Activated naive CD4-positive, alpha-beta T cell treated with anti-CD3 and anti-CD28 coated beads for 36 hours (primary cell): ENCODE measurements at places on chromosomes 5 and 9.

GRCh38 chr5:38932854-38933408 lies 87.1 kb downstream of the OSMR start:
- DNase-seq: no peak
- H3K4me3 ChIP-seq: no peak overlapping the region
- no peaks in the 10 kb centered on the region for H3K4me1 ChIP-seq
- no peak overlapping the region for H3K27ac ChIP-seq

GRCh38 chr5:59218424-59219045 lies 635.7 kb downstream of the RAB3C start:
- no peak overlapping the region for H3K27ac ChIP-seq
- no peaks in the 10 kb centered on the region for H3K36me3 ChIP-seq
- no peaks in the 10 kb centered on the region for H3K4me1 ChIP-seq
- H3K4me3 ChIP-seq: no peak overlapping the region
- H3K27me3 ChIP-seq: peaks cover 5% of the 10 kb centered on the region
- no peak for DNase-seq

DNA sequence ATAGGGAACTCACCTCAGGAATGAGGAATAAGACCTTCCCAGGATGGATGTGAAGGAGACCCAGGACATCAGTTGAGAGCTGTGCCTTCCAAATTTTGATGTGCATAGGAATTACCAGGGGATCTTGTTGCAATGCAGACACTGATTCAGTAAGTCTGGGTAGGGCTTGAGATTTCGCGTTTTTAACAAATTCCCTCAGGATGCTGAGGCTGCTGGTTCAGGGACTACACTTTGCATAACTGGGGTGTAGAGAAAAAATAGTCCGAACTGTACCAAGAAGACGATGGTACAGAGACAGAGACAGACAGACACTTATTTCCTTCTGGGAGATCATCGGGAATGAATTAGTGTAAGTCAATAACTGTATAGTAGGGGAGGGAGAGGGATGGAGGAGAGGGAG lies 82.3 kb upstream of the FREM1 start:
- no peaks in the 10 kb centered on the region for H3K36me3 ChIP-seq
- H3K4me3 ChIP-seq: peak overlapping the region; percentile 76
- H3K4me1 ChIP-seq: peaks cover 36% of the 10 kb centered on the region
- no peak for DNase-seq
- H3K27me3 ChIP-seq: no peaks in the 10 kb centered on the region
- H3K27ac ChIP-seq: no peak overlapping the region

DNA sequence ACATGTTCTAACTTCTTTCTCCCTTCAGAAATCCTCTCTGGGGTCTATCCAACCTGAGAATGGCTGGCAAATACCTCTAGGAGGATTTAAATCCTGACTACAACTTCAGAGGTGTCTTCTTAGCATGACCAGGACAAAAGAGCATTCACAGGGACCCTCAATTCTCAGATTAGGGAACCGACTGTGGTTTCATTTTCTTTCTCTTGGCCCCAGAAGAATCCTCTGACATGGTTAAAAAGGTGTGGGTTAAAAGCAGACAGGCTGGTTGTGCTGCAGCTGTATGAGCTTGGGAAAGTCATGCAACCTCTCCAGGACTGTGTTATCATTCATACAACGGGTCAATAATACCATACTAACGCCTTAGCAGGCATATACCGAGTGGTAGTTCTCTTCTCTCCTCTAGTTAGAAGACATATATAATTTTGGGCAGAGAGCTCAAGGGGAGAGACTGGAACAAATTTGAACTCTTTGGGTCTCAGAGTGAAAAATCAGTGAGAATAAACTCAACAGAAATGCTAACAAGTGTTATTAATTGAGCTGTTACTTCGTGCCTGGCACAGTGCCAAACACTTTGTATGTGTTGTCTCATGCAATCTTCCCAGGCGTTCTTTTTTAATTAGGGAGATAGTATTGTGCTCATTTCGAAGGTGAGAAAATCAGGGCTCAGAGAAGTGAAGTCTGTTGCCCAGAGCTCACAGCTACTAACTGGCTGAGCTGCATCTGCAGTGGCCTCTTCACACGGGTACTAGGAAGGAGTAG lies 35.2 kb downstream of the INSYN2B start:
- peaks cover 7% of the 10 kb centered on the region for H3K36me3 ChIP-seq
- no peak for DNase-seq
- no peaks in the 10 kb centered on the region for H3K4me1 ChIP-seq
- H3K4me3 ChIP-seq: no peak overlapping the region
- no peak overlapping the region for H3K27ac ChIP-seq

GRCh38 chr9:94779693-94780290 lies 53.3 kb downstream of the AOPEP start:
- no peak overlapping the region for H3K4me3 ChIP-seq
- H3K27ac ChIP-seq: no peak overlapping the region
- H3K4me1 ChIP-seq: peaks cover 6% of the 10 kb centered on the region
- H3K36me3 ChIP-seq: no peaks in the 10 kb centered on the region
- no peaks in the 10 kb centered on the region for H3K27me3 ChIP-seq

GRCh38 chr9:124279531-124280175 lies 21.9 kb downstream of the NEK6 start:
- DNase-seq: no peak
- no peaks in the 10 kb centered on the region for H3K36me3 ChIP-seq
- H3K4me3 ChIP-seq: no peak overlapping the region
- no peaks in the 10 kb centered on the region for H3K27me3 ChIP-seq
